ENCODE measurements at places on chromosomes 2 and 18. TPM values are rescaled to one million over a fixed set of nuclear protein-coding genes. Genes with fewer than 3 reads are reported as not detected.

DNA sequence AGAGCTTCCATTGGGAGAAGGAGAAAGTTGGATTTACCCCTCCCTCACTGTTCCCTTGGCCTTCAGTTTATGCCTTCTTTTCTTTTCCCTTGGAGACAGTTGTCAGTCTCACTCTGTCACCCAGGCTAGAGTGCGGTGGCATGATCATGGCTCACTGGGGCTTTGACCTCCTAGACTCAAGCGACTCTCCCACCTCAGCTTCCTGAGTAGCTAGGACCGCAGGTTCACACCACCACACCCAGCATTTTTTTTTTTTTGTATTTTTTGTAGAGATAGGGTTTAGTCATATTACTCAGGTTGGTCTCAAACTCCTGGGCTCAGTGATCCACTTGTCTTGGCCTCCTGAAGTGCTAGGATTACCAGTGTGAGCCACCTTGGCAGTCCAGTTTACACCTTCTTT, 49.9 kb downstream of the SLC9A4 start:
- H3K27ac ChIP-seq = no peak overlapping the region
- no peak overlapping the region for H3K4me3 ChIP-seq
- H3K36me3 ChIP-seq = no peaks in the 10 kb centered on the region
- DNase-seq = no peak
- H3K27me3 ChIP-seq = no peaks in the 10 kb centered on the region

DNA sequence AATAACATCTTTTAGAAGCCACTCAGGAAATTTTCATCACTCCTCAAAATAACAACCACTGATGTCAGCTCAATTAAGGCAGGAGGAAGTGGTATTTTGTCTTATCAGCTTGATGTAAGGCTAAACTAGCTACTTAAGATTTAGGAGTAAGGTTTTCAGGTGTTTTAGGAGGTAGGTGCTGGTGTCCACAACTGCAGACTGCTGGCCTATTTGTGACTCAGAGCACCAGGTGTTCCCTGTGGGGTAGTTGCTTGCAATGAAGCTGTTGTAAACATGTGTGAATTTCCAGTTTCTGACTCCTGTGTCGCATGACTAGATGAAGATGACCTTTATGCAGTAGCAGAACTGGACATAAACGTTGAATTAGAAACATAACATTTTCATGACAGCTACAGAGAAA, 164.2 kb downstream of the THSD7B start:
- no peaks in the 10 kb centered on the region for H3K4me1 ChIP-seq
- H3K4me3 ChIP-seq = no peak overlapping the region
- no peaks in the 10 kb centered on the region for H3K36me3 ChIP-seq
- no peaks in the 10 kb centered on the region for H3K27me3 ChIP-seq
- H3K27ac ChIP-seq = no peak overlapping the region

- H3K36me3 ChIP-seq = no peaks in the 10 kb centered on the region
- no peak overlapping the region for H3K4me3 ChIP-seq
- peaks cover 55% of the 10 kb centered on the region for H3K4me1 ChIP-seq
- H3K27ac ChIP-seq = peak overlapping the region; percentile 80
These were observed 65.1 kb downstream of the LIPG start for GRCh38 chr18:49626842-49627467.

DNA sequence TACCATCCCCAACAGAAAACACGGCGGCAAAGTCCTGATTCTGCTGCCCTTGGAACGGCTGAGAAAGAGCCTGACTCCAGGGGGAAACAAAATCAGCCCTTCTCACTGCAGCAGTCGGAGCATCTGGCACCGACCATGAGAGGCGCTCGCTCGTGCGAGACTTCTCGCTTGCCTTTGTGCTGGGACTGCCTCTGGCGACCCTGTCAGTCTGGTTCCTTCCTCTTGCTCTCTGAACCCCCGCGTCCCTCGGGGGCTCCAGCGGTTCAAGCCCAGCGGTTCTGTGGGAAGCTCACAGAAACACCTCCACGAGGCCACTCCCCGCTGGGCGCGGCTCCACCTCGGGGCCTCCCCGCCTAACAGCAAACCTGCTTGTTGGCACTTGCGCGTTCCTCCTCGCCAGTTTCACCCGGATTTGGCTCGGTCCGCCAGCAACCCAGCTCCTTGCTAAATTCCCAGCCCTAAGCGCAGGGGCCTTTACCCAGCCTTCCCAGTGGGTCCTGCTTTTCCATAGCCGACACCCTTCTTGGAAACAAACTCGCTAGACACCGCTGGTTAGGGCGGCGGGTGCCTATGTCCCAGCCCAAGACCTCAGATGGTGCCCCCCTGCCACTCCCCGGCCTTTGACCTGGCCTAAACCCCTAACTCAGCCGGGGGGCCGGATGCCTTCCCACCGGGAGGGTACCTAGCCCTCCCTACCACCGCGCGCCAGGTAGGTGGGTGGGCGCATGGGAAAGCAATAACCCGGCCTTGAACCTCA, 2.2 kb downstream of the RND3 start:
- H3K4me1 ChIP-seq = peaks cover 7% of the 10 kb centered on the region
- H3K4me3 ChIP-seq = peak overlapping the region; percentile 71
- DNase-seq = peak; percentile 83
- H3K27me3 ChIP-seq = no peaks in the 10 kb centered on the region
- no peaks in the 10 kb centered on the region for H3K36me3 ChIP-seq

GRCh38 chr18:73932976-73933375, 214.7 kb downstream of the FBXO15 start:
- H3K27me3 ChIP-seq = no peaks in the 10 kb centered on the region
- H3K4me3 ChIP-seq = no peak overlapping the region
- no peaks in the 10 kb centered on the region for H3K36me3 ChIP-seq
- no peak overlapping the region for H3K27ac ChIP-seq

DNA sequence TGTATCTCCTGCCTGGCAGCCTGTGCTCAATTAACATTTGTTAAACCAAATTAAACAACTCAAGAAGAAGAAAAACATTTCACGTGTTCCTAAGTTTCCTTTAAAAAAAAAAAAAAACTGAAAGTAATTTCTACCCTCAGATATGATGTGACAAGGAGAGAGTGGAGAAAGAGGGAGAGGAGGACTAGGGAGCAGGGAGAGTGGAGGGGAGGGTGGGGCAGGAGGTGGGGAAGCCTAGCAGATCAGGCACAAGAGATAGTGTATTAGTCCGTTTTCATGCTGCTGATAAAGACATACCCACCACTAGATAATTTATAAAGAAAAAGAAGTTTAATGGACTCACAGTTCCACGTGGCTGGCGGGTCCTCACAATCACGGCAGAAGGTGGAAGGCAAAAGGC, 46.4 kb downstream of the CYP1B1 start:
- H3K27ac ChIP-seq = no peak overlapping the region
- H3K4me3 ChIP-seq = no peak overlapping the region
- no peaks in the 10 kb centered on the region for H3K4me1 ChIP-seq
- DNase-seq = no peak

- H3K4me3 ChIP-seq = no peak overlapping the region
- no peaks in the 10 kb centered on the region for H3K27me3 ChIP-seq
- peak overlapping the region; percentile 57 for H3K27ac ChIP-seq
These were observed 303.7 kb downstream of the PTPRM start for GRCh38 chr18:7870855-7871254.

DNA sequence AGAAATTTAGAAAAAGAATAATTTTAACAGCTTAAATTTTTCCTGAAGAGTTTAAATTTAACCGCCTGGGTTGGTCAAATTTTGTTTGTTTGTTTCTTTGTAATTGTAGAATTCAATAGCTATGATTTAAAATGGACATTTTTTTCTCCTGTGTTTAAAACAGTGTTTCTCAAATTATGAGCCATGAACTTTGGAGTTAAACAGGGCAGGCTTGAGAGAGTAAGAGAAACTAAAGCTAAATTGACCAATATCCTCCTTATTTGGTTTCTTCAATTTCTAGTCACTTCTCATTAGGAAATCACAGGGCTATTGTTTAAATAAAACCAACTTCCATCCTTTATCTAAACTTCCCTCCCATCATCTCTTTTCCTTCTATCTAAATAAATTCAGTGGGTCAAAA, 21.9 kb downstream of the FN1 start:
- H3K27me3 ChIP-seq = no peaks in the 10 kb centered on the region
- no peak for DNase-seq
- no peak overlapping the region for H3K27ac ChIP-seq
- no peak overlapping the region for H3K4me3 ChIP-seq

- H3K4me1 ChIP-seq = peaks cover 50% of the 10 kb centered on the region
- H3K36me3 ChIP-seq = no peaks in the 10 kb centered on the region
- peaks cover 49% of the 10 kb centered on the region for H3K27me3 ChIP-seq
- H3K27ac ChIP-seq = no peak overlapping the region
- no peak for DNase-seq
- no peak overlapping the region for H3K4me3 ChIP-seq
These were observed 6.1 kb downstream of the ONECUT2 start for GRCh38 chr18:57441071-57441794.

GRCh38 chr18:49250816-49251388, 209.5 kb downstream of the DYM start:
- DNase-seq = no peak
- H3K27me3 ChIP-seq = no peaks in the 10 kb centered on the region
- peaks cover 3% of the 10 kb centered on the region for H3K4me1 ChIP-seq
- no peak overlapping the region for H3K27ac ChIP-seq
- H3K36me3 ChIP-seq = no peaks in the 10 kb centered on the region

DNA sequence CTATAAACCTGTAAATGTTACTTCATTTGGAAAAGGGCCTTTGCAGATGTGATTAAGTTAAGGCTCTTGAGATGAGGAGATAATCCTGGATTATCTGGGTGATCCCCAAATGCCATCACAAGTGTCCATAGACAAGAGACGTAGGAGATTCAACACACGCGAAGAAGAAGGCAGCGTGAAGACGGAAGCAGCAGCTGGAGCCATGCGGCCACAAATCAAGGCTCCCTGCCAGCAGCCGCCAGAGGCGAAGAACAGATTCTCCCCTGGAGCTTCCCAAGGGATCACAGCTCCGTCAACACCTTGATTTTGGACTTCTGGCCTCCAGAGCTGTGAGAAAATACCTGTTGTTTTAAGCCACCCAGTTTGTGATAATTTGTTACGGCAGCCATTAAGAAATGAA, 11.0 kb upstream of the VAPA start:
- no peaks in the 10 kb centered on the region for H3K27me3 ChIP-seq
- H3K4me3 ChIP-seq = no peak overlapping the region
- no peak for DNase-seq
- H3K27ac ChIP-seq = no peak overlapping the region

DNA sequence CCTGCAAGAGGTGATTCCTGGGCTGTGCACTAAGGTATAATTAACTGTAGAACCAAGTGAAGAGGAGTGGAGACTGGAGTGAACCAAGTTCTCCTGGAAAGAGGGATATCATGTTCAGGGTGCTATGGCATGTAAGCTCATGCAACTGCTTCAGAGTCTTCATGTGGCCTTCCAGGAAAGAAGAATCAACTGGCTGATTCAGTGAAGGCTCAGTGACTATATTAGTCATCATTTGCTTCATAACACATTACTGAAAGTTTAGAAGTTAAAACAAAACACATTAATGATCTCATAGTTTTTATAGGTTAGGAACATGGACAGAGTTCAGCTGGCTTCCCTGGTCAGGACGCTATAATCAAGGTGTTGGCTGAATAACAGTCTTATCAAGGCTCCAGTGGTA, 1200.8 kb upstream of the GYPC start:
- H3K4me3 ChIP-seq = no peak overlapping the region
- DNase-seq = no peak

- no peak overlapping the region for H3K27ac ChIP-seq
- no peaks in the 10 kb centered on the region for H3K36me3 ChIP-seq
- H3K4me1 ChIP-seq = no peaks in the 10 kb centered on the region
- DNase-seq = no peak
- H3K27me3 ChIP-seq = no peaks in the 10 kb centered on the region
- no peak overlapping the region for H3K4me3 ChIP-seq
These were observed 31.4 kb downstream of the COLEC11 start for GRCh38 chr2:3626118-3626811.

DNA sequence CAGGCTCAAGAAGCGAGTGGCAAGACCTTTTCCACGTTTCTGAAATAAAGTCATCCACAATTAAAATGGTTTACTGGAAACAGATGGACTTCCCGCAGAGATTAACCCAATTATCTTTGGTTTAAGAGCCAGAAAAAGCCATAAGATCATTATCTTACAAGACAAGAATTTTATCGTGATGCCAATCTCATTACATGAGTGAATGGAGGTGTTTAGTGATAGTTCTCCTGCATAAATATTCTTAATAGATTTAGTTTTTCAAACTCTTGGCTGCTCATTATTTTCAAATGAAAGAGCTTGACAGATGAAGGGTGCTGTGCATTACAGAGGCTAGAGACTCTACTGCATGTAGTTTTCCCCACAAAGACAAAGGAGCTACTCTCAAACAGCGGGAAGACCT, 1028.4 kb upstream of the PIK3C3 start:
- no peak overlapping the region for H3K27ac ChIP-seq
- H3K36me3 ChIP-seq = no peaks in the 10 kb centered on the region
- no peak for DNase-seq
- no peaks in the 10 kb centered on the region for H3K4me1 ChIP-seq

- H3K36me3 ChIP-seq = no peaks in the 10 kb centered on the region
- H3K4me3 ChIP-seq = no peak overlapping the region
- no peaks in the 10 kb centered on the region for H3K27me3 ChIP-seq
- H3K4me1 ChIP-seq = no peaks in the 10 kb centered on the region
- no peak overlapping the region for H3K27ac ChIP-seq
These were observed 102.2 kb upstream of the FZD5 start for GRCh38 chr2:207871911-207872310.

GRCh38 chr2:120323214-120323613, 22.7 kb upstream of the INHBB start:
- no peak overlapping the region for H3K27ac ChIP-seq
- peaks cover 3% of the 10 kb centered on the region for H3K4me1 ChIP-seq
- no peaks in the 10 kb centered on the region for H3K27me3 ChIP-seq
- DNase-seq = peak; percentile 19
- H3K36me3 ChIP-seq = no peaks in the 10 kb centered on the region

- H3K4me1 ChIP-seq = peaks cover 2% of the 10 kb centered on the region
- no peak overlapping the region for H3K4me3 ChIP-seq
- H3K27ac ChIP-seq = no peak overlapping the region
- no peaks in the 10 kb centered on the region for H3K36me3 ChIP-seq
- H3K27me3 ChIP-seq = no peaks in the 10 kb centered on the region
These were observed 67.7 kb upstream of the L3MBTL4 start for GRCh38 chr18:6482198-6482977.

DNA sequence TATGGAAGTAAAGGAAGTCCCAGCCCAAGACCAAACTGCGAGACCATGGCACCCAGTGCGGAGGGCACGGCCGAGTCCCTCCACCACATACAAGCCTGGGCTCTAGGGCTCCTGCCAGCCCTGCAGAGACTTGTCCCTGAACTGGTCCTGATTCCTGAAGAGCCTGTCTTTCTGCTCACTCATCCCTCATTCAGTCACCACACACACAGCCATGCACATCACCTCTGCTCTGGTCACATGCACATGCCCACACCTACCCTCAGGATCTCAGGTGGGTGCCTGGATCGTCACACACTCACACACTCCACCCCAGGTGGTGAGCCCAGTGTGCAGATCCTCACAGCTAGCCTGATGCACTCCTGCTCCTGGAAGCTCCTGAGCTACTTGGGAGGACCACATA, 71.4 kb upstream of the LAPTM4A start:
- H3K27ac ChIP-seq = no peak overlapping the region
- H3K27me3 ChIP-seq = no peaks in the 10 kb centered on the region
- H3K36me3 ChIP-seq = no peaks in the 10 kb centered on the region
- H3K4me3 ChIP-seq = no peak overlapping the region
- no peaks in the 10 kb centered on the region for H3K4me1 ChIP-seq

The FER1L5 gene
- total RNA-seq = 0.11 TPM

The IL37 gene
- total RNA-seq = not detected

The ALPG gene
- total RNA-seq = not detected

The PDE11A gene
- 2.2 TPM for total RNA-seq

The CD226 gene
- 1.6 TPM for total RNA-seq

The MBD1 gene
- 98.8 TPM for total RNA-seq

Measured in thyroid gland (tissue), 4 donors.